ENCODE measurements at places on chromosomes 2 and 18. TPM values are rescaled to one million over a fixed set of nuclear protein-coding genes. Genes with fewer than 3 reads are reported as not detected.

GRCh38 chr2:129233751-129234406 is 745.6 kb upstream of the RAB6C start:
- DNase-seq: no peak

GRCh38 chr18:452816-453215 is 47.7 kb downstream of the COLEC12 start:
- DNase-seq: no peak

DNA sequence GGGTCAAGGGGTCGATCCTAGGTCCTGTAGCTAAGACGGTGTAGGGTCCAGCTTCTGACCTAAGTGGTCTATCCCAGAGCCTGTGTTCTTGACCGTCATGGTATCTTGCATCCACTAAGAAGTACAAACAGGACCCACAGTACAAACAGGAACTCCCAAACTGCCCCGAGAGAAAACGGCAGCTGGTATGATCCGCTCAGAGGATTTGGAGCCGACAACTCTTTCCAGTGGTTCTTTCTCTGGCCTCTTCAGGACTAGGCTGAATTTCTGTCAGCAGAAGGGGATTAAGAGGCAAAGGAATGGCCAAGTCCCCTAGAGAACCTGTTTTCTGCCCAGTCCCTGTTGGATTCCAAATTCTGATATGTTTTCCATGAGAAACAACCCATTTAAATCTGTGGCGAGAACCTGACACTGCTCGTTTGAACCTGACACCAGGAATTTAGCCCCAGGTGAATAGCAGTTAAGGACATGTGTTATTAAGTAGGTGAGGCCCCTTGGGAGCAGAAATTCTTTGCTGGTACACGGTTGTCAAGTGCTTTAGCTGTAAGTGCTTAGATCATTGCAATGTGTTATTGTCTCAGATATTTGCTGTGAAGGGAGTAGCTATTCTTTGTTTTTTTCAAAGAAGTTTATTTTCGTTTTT is 50.5 kb upstream of the TXNDC2 start:
- DNase-seq: peak; percentile 89

DNA sequence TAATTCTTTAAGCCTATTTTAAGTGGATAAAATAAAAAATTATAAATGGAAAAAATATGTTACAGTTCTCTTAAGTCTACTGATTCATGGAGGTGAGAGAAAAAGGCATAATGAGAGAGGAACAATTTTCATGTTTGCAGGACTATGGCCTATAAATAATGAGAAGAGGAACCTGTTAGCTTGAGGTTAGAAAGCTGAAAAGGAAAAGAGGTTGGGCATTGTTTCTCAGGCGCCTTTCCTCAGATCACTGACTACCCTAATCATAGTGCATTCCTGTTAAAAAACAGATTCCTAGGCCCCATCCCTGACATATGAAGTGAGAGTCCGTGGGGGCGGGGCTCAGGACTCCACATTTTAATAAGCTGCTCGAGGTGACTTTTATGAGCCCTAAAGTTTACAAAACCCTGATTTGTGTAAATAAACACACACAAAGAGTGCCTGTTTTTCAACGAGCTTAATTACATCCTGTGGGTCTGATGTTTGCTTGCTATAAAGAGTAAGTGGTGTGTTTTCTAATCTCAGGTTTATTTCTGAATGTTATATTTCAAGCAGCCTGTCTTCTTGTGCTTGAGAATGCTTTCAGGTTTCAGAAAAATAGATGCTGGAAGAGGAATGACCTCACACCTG is 335.5 kb downstream of the CLIP4 start:
- DNase-seq: no peak

- peak; percentile 99 for DNase-seq
Measured at GRCh38 chr2:23381084-23381483, 3.9 kb upstream of the KLHL29 start.

DNA sequence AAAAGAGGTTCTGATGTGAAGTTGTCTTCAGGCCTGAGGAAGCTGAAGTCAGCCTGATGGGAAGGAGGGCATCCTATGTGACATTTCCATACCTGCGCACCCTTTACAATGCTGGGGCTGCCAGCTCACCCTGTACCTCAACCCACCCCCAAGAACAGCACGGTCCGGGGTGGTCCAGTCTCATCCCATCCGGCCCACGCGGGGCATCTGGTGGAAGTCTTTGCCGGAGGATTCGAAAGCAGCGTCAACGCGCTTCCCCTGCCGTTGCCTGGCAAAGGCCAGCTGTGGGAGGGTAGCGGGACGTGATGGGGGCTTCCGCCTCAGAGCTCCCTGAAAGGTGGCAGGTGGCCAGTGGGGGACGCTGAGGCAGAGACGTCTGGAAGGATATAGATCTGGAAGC is 113.6 kb upstream of the ANKRD30BL start:
- no peak for DNase-seq

DNA sequence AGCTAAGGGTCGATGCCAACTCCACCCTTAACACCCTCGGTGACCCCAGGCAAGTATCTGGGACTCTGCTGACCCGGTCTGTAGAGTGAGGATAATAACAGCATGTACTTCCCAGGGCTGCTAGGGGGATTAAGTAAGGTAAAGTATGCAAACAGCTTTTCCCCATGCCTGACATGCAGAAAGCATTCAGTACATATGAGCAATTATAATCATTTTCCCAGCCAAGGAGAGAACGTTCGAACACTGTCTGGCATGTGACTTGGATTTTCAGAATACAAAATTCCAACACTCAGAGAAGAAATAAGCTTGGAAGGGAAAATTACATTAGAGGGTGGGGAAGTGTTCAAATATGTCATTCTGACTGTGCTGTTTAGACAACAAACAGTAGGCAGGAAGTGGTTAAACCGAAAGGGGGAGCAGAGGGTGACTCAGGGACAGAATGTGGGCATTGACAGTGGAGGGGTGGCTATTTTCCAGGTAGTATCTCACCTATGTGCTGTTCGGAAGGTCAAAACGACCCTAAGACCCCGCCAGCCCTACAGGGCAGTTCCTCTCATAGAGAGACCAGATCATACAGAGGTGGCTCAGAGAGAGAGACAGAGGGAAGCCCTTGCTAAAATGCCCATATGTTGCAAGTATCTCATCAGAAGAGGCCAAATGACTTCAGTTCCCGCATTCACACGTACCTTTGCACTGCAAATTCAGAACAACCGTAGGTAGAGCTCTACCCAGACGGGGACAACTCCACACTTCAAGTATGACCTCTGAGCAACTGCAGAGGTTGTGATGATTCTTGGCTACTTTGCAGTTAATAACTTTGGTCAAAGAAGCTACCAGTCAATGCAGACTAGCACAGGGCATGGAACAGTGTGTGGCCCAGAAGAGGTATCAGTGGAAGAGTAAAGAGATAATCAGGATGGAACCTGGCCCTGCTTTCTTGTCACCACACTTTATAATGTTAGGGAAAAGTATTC is 14.8 kb downstream of the ASPRV1 start:
- DNase-seq: peak; percentile 61

GRCh38 chr18:56391931-56392590 is 246.3 kb downstream of the TXNL1 start:
- no peak for DNase-seq

DNA sequence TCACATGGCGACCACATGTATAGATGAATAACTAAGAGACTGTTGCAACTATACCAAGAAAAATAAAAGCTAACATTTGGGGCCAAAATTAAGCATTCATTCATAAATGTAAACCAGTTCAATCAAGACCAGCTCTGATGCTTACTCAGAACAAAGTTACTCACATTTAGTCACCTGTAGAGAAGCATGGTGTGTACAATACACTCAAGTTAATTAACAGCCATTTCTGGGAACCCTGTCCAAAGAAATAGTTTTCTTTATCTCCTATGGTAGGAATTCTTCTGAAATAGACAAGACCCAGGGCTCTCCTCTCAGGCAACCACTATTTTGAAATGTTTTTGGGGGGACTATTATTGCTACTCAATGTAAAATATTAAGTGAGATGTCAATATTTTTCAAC is 1.6 kb downstream of the SCN3A start:
- peak; percentile 94 for DNase-seq

DNA sequence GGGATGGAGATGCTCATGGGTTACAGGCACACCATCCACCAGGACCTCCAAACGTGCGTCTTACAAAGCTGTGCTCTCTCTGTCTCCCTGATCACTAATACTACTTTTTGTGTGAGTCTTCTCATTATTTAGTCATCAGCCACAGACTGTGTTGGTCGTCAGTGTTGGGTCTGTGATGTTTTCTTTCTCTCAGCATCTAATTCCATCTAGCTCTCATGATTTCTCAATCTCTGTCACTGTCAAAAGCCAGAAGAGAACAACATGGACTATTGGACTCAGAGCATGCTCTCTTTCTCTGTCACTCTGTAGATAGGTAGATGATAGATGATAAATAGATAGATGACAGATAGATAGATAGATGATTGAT is 6.0 kb upstream of the ARL4C start:
- DNase-seq: peak; percentile 50

GRCh38 chr2:100971221-100971620 is 30.9 kb upstream of the RPL31 start:
- DNase-seq: no peak

DNA sequence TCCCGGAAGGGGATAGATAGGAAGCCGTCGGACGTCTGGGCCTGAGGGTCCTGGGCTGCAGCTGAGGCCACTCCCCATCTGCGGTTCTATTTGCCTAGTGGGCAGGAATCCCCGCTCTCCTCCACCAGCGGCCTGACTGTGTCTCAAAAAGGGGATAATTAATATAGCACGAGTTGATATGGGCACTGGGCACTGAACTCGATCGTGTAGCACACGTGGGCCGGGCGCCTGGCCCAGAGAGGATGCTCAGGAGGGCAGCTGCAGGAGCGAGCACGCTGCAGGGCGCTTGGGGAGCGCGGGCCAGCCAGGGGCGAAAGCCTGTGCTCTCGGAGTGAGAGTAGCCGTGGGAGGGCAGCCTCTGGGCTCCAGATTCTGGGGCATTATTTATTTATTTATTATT is 8.8 kb upstream of the GBX2 start:
- DNase-seq: no peak

The TUBA3E gene
- total RNA-seq: not detected

The G6PC2 gene
- not detected for total RNA-seq

The INHBB gene
- total RNA-seq: 0.52 TPM

The CD8B2 gene
- not detected for total RNA-seq

The UPP2 gene
- total RNA-seq: not detected

The ARHGAP28 gene
- total RNA-seq: 0.35 TPM

The FAM110C gene
- total RNA-seq: 31.4 TPM

The FOXI3 gene
- not detected for total RNA-seq

All from renal cortical epithelial cell (primary cell).